ENCODE measurements at places on chromosomes 2 and 18. TPM values are rescaled to one million over a fixed set of nuclear protein-coding genes. Genes with fewer than 3 reads are reported as not detected.
A peak's percentile ranks its signal among the peaks of the same experiment; 100 is the strongest.

The TTL gene
- 37.2 TPM for total RNA-seq

The SP9 gene
- total RNA-seq, result not detected

The CRYBA2 gene
- not detected for total RNA-seq

The UGT1A5 gene
- 0.79 TPM for total RNA-seq

The OTX1 gene
- not detected for total RNA-seq

The SPATA3 gene
- total RNA-seq, result not detected

The CCL20 gene
- total RNA-seq, result not detected

The SLC14A1 gene
- 102 TPM for total RNA-seq

- DNase-seq, result no peak
Observed at GRCh38 chr2:205189301-205189700, 493.0 kb upstream of the NRP2 start.

DNA sequence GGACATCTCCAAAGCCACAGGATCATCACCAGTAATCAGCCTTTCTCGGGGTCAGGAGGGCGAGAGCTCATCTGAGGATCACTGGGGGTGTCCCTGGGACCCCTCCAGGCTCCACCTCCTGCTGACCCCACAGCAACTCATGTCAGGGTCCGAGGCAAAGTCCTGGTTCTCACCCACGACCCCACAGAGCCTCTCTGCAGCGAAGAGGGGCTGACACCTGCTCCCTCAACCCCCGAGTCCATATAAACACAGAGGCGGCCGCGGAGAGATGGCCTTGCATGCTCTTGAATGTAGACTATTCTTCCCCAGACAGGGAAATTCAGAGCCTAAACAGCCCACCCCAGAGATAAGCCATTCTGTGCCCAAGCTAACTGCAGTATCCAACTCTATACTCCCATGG is 29.9 kb downstream of the HS6ST1 start:
- DNase-seq, result no peak

DNA sequence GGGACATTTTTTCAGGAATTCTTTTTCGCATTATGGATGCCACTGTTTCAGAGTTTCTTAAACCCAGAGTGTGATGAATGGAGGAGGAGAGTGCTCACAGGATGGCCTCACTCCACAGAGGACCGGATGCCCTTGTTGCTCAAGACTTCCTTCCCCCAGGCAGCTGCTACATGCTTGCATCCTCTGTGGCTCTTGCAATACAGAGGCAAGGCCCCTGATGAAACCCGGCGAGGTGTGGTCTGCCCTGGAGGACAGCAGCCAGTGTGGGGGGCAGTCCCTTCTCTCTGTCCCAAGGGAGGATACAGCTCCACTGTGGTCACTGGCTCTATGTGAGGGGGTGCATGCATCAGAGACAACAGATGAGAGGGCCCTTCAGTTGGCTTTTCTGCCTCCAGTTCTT is 109.6 kb downstream of the SH3RF3 start:
- no peak for DNase-seq

DNA sequence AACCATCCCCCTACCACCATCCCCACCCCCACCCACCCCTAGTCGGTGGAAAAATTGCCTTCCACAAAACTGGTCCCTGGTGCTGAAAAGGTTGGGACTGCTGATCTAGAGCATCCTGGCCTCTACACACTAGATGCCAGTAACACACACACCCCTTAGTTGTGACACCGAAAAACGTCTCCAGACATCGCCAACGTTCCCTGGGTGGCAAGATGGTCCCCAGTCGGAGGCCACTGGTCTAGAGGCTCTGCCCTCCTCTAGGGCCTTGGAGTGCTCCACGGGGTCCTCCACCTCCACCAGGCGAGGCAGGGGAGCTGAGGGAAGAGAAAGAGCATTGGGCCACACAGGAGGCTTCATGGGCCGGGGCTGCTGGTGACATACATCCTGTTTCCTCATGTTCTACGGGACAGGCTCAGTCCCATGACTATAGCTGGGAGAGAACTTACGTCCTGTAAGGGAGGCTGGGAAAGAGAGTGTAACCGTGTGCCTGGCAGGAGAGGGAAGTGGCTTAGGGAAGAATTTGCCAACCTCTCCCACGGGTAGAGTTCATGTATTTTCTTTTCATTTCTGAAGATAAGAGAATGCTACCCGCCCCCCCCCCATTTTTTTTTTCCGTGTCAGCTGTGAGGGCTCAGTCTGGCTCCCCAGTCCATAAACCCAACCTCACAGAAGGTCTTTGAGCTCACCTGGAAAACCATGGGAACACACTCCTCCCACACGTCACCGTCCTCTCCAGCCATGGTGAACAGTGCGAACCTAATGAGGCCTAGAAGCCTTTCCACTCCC is 132.7 kb upstream of the MYCN start:
- no peak for DNase-seq

- no peak for DNase-seq
Observed at GRCh38 chr2:134791616-134792015, 46.8 kb upstream of the ACMSD start.

- no peak for DNase-seq
Observed at GRCh38 chr2:45852450-45853150, 201.1 kb downstream of the PRKCE start.

GRCh38 chr2:69483696-69484095 is 46.5 kb upstream of the NFU1 start:
- DNase-seq, result peak; percentile 55

GRCh38 chr2:180910831-180911665 is 69.4 kb upstream of the UBE2E3 start:
- DNase-seq, result no peak

DNA sequence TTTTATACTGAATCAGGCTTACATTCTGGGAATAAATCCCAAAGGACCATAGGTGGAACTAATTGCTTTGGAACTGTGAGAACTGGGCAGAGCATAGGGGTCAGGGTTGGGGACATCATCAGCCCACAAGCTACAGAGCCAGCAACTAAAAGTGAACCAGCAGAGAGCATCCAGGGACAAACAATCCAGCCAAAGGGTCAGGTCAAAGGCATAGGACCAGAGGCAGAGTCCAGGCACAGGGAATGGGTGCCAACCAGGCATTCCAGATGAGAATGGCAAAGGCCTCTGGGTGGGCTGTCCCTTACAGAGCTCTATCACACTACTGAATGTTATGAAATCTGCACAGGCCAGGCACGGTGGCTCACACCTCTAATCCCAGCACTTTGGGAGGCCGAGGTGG is 12.3 kb upstream of the DNER start:
- no peak for DNase-seq
